ENCODE measurements at places on chromosomes 1 and 21.

- no peak for DNase-seq
These were observed 36.3 kb upstream of the CITED4 start for GRCh38 chr1:40898431-40898901.

GRCh38 chr1:160149716-160150115, 1.7 kb upstream of the ATP1A4 start:
- DNase-seq, result no peak

GRCh38 chr1:21922090-21923013, 14.8 kb downstream of the HSPG2 start:
- no peak for DNase-seq

GRCh38 chr1:183237046-183237445, 51.0 kb downstream of the LAMC2 start:
- no peak for DNase-seq

DNA sequence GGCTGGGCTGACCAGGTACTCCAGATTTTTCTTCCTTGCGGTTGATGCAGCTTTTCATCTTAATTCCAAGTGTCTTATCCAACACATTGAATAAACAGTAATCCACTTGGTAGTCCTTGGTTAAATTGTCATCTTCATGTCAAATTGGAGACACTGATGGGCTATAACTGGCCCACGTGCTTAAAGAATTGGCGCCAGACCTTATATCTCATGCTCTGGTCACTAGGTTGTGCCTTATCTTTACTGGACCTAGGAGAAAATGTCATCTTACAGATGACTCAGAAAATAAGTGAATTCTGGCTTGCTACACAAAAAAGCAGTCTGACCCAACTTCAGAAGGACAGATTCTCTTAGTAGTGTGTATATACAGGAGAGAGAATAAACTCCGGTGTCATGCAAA, 16.2 kb downstream of the LRRC42 start:
- no peak for DNase-seq

- no peak for DNase-seq
These were observed 226.7 kb upstream of the POU3F1 start for GRCh38 chr1:38273196-38273804.

DNA sequence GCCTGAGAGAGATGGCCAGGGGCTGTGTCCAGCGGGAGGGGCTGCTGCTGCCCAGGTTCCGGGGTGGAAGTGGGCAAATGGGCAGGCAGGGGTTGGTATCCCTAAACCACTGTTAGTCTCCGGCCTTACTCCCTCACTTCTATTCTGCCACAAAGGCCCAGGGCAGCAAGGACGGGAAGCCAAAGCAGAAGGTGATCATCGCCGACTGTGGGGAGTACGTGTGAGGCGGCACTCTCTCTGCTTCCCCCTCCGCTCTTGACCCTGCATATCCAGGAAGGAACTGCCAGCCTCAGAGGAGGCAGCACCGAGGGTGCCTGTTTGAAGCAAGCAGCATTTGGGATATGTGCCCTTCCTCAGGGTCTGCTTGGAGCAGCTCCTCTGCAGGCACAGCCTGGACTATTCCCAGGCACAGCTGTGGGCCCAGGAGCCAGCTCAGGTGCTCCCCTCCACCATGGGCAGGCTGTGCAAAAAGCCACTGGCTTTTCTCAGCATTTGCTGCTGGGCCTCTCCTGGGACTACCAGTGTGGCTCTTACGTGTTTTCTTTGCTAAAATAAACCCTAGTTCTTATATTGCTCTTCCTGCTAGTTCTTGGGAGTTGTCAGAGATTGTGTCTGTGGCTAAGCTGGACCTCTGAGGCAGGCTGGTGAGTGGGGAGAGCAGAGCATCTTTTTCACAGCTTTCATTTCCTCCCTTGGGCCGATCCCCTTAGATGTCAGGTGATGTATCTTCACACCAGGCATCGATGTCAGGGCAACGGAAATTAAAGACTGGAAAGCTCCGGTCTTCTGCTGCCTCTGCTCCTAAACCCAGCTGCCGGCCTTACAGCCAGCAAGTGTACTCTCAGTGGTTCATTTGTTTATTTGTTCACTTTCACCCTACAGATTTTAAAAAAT, 14.7 kb downstream of the PPIE start:
- no peak for DNase-seq

GRCh38 chr1:111141245-111142220, 1.5 kb downstream of the CEPT1 start:
- DNase-seq, result no peak

- DNase-seq, result no peak
These were observed 267.7 kb upstream of the RGS18 start for GRCh38 chr1:191890433-191891088.

GRCh38 chr1:174912264-174912663, 87.5 kb upstream of the CACYBP start:
- DNase-seq, result no peak

- no peak for DNase-seq
These were observed 32.2 kb downstream of the TMED5 start for GRCh38 chr1:93148001-93148400.

GRCh38 chr1:209807509-209807908, 1.6 kb upstream of the IRF6 start:
- DNase-seq, result no peak

GRCh38 chr21:35406635-35407034, 357.5 kb upstream of the RUNX1 start:
- no peak for DNase-seq

DNA sequence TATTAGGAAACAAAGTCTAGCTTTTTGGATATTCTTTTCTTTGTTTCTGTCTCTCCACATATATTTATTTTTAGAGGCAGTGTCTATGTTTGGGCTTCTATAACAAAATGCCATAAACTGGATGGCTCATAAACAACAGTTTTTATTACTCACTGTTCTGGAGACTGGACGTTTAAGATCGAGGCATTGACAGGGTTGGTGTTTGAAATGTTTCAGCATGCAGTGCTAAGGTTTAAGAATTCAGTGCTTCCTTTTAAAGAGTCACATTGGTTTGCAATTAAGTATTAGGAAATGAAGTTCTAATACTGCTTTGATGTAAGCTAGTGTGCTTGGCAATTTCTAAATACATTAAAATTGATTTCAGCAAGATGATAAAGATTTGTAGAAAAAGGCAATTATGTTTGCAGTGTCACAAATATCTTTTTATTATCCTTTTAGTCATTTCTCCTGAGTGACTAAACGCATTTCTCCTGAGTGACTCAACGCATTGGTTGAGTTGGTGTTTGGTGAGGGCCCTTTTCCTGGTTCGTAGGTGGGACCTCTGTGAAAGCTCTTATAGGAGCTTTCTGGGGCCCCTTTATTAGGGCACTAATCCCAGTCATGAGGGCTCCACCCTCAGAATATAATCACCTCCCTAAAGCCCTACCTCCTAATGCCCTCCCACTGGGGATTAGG, 317.0 kb downstream of the USP25 start:
- no peak for DNase-seq

DNA sequence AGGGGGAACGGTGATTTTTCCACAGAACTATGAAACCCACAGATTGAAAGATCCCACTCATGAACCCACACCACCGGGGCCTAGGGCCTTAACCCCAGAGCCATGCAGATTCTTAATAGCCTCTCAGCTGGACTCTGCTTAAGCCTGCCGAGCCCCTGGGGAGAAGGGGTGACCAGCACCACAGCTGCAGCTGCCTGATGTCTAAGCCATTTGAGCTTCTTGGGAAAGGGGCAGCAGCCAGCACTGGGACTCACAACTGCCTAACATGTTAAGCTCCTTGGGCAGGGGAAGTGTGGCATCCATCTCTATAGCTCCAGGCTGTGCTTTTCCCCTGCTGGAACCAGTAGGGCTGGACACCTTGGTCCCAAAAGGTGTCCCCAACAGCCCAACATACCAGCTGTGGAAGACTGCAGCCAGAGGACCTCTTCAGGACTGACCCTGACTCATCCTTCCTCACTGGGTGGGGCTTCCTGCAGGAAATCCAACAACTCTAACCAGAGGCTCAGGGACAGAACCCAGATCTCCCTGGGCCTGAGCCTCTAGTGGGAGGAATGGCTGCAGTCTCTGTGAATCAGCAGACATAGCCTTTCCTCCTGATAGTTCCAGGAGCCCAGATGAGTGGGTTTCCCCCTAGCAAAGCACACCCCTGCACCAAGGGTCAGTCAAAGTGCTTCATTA, 34.6 kb upstream of the FMO3 start:
- DNase-seq, result no peak

DNA sequence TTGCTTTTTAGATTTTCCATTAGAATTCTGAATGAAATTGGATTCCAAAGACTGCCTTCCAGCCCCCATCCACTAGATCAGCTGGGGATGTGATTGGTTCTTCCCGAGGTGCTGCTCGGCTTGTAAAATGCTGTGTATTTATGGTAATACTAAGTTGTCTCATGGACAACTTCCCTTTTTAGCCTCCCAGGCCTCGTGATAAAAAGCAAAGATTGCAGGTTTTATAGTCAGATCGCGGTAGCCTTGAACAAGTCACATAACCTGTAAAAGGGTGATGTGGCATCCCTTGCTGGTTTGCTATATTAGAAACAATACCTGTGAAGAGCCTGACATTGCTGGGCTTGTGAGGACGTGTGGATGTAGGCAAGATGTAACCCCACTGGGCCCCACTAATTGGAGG, 10.4 kb downstream of the MUL1 start:
- no peak for DNase-seq

- no peak for DNase-seq
These were observed 106.0 kb downstream of the ELAVL4 start for GRCh38 chr1:50214717-50215116.

- DNase-seq, result no peak
These were observed 16.9 kb upstream of the GLIS1 start for GRCh38 chr1:53755874-53756273.

- no peak for DNase-seq
These were observed 29.3 kb upstream of the SHISA4 start for GRCh38 chr1:201859424-201859823.

GRCh38 chr1:233277637-233278606, 17.6 kb downstream of the PCNX2 start:
- DNase-seq, result no peak

GRCh38 chr1:183776731-183777130, 28.2 kb upstream of the RGL1 start:
- DNase-seq, result no peak

GRCh38 chr21:32603131-32603530, 9.0 kb downstream of the CFAP298 start:
- DNase-seq, result no peak
